ENCODE measurements at places on chromosomes 3 and 15.

GRCh38 chr15:52529940-52530339 lies 1.3 kb upstream of the MYO5A start:
- no peak for DNase-seq

DNA sequence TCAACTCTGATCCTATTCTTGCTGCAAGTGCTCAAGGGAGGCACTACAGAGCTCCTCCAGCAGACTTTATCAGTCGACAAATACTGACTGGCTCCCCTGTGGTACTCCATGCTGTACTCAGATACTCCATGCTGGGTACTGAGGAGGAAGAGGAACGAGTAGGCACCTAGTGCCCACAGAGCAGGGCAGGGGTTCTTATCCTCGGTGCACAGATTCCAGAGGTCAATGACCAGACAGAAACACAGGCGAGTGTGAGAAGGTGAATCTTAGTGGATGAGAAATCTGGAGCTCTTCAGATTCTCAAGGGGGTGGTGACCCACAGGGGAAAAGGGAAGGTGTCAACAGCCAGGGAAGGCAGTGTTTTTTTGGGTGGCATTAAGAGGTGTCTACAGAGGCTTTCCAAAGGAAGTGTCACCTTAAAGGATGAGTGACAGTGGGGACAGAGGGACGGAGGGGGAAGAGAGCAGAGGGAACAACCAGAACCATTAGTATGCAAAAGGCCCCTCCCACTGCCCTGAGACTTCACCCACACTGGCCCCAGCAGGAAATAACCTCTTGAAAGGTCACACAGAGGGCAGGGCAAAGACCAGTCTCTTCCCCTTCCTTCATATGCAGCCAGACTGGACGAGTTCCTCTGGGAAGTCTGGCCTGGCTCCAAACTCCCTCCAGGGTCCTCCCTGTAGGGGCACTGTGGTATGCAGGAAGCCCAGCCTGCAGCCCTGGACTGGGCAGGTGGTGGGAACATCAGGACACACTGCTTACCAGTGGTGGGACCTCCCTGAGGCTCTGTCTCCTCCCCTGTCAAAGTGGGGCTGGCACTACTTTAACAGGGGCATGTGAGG lies 27.5 kb downstream of the CCDC12 start:
- DNase-seq: no peak

GRCh38 chr3:120763601-120764000 lies 21.1 kb downstream of the GTF2E1 start:
- no peak for DNase-seq

- DNase-seq: no peak
These were observed 70.7 kb downstream of the SSR3 start for GRCh38 chr3:156483961-156484787.

- no peak for DNase-seq
These were observed 262.6 kb upstream of the TPM1 start for GRCh38 chr15:62779899-62780298.

GRCh38 chr15:65695081-65695480 lies 73.3 kb downstream of the SLC24A1 start:
- DNase-seq: no peak

DNA sequence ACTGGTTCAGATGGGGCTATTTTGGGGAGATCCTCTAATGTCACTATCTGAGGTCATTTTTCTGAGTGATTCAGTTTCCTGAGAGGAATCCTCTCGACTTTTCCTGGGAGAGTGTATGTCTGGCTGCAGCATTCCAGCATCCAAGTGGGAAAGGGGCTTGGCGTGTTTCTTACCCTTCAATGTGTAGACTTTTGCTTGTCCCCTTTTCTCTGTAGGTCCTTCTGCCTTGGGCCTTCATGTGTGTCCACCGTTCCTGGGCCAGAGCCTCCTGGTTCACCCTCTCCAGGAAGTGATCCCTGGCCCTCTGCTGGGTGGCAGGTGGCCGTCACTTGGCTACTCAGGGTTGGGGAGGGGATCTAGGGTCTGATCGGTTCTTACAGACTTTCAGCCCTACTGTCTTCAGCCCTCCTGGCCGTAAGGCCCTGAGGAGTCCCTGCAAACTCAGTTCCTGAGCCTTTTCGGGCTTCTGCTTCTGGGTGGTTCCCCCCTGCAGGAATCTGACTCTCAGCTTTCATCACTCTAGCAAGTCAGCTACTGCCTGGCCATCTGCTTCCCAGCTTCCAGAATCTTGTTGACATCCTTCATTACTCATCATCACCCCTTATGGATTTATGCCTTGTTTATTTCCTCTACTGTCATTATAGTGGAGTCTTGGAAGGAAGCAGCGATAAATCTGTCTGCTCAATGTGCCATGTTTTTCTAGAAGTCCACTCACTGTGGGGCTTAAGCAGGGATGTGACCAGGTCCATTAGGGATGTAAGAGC lies 36.5 kb downstream of the GOLGA6L10 start:
- DNase-seq: no peak

DNA sequence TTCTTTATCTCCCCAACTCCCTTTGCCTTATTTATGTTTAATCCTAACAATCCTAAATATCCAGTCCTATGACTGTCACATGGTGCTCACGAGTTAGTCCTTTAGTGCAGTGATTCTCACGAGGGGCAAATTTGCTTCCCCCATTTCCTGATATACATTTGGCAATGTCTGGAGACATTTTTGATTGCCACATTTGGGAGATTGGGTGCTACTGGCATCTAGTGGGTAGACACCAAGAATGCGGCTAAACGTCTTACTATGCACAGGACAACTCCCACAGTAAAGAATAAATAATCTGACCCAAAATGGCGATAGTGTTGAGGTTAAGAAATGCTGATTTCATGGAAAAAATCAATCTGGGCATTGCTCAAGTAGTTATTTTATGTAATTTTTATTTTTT lies 466.5 kb downstream of the ROBO2 start:
- DNase-seq: no peak

DNA sequence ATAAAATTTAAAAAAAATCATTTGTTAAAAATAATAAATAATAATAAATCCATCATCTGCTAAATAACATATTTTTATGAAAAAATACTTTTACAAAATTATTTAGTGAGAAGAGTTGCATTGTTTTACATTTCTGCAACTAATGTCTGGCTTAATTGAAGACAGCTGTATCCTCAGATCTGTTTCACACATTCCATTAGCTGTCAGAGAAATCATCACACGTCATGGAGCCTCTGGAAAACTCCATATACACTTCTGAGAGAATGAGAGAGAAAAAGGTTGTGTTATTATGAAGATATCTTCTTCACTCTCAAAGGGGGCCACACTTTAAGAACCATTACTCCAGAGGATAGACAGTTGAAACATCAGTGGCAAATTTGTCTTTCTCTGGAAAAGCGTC lies 40.8 kb downstream of the CMSS1 start:
- no peak for DNase-seq

- DNase-seq: no peak
These were observed 81.9 kb downstream of the PPARG start for GRCh38 chr3:12370758-12371157.

DNA sequence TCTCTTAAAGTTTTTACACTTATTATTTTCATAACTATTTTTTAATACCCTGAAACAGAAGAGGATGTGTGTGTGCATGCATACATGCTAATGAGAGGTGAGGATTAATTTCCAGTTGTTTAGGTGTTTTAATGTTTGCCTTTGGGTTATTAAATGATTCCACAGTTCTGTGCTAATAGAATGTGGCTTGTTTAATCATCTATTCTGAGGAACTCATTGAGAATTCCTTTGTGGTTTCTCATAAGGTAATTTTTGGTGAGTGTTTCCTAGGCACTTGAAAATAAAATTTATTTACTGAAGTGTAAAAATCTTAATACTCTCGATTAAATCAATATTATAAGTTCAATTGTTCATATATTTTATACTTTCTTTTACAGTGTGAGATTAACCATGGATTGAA lies 38.0 kb downstream of the STAC start:
- no peak for DNase-seq

DNA sequence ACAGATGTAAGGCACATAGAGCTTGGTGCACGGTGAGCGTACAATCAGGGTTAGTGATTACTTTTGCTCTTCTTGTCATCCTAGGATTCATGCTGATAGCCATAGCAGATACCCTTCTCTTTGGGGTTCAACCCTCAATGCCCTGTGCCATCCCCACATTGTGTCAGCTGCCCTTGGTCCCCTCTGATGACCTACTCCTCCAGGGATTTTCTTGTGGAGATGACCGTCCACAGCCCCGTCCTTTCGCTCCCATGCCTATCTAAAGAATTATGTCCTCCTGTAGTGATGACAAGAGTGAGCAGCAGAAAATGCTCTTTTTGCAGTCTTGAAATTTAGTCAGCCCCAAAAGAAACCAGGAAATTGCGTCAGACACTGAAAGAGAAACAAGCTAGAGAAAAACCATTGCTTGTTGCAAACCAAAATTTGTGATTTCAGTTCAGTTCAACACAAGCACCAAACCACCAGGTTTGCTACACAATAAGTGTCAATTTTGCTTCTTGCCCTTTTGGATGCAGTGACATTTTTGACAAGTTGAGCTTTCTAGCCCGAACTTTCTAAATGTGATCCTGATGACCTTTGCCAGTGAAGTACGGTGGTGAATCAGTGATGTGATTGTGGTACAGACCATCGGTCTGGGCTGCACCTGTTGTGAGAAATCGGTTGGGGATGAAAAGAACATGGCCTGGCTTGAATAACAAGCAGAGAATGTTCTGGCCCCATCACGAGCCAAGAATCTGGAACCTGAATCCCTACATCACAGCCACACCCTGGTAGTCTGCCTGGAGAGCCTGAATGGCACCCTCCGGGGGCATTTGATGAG lies 41.3 kb downstream of the CMTM7 start:
- no peak for DNase-seq

DNA sequence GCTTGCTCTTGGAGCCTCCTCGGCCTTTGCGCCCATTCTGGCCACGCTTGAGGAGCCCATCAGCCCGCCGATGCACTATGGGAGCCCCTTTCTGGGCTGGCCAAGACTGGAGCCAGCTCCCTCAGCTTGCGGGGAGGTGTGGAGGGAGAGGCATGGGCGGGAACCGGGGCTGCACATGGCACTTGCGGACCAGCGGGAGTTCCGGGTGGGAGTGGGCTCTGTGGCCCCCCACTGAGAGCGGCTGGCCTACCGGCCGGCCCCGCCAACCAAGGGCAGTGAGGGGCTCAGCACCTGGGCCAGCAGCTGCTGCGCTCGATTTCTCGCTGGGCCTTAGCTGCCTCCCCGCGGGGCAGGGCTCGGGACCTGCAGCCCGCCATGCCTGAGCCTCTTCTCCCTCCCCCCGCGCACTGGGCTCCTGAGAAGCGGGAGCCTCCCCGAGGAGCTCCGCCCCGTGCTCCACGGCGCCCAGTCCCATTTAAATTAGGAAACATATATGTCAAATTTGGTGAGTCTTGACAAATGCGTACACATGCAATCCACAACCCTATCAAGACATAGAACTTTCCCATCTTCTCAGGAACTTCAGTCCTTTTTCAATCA lies 97.6 kb upstream of the CNTN3 start:
- no peak for DNase-seq

DNA sequence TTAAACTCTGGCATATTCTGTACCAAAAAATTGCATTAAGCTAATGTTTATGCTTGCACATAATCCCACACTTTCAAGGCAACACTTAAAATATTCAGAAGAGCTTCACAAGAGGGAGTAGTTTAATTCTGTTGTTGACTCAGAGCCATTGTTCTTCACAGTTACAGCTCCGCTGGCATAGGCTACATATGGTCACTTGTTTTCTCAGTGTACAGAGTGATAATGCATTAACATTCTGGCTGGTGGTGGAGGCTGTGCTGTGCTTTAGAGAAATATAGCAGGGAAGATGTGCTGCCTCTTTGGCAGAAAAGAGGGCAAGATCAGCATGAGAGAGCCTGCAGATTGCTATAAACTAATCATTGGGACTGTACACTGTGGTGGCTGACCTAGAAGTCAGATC lies 13.3 kb downstream of the NLGN1 start:
- DNase-seq: peak; percentile 32

DNA sequence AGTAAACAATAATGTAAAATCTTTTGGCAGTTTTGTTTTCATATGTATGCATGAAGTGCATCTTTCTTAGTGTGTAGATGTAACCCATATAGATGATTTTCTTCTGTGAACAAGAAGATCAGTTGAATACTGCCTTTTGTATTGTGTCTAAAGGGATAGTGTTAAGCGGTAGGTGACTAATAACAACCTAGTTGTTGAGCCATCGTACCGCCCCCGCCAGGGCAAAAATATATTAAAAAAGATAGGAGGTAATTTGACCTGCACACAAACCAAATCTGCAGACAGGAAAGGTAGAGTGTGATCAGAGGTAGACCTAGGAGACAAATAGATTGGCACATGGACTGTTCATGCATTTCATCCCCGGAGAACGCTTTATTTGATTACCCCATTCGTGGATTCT lies 3.3 kb upstream of the GMNC start:
- no peak for DNase-seq

- DNase-seq: peak; percentile 59
These were observed 221.6 kb downstream of the PLOD2 start for GRCh38 chr3:145939431-145939830.

DNA sequence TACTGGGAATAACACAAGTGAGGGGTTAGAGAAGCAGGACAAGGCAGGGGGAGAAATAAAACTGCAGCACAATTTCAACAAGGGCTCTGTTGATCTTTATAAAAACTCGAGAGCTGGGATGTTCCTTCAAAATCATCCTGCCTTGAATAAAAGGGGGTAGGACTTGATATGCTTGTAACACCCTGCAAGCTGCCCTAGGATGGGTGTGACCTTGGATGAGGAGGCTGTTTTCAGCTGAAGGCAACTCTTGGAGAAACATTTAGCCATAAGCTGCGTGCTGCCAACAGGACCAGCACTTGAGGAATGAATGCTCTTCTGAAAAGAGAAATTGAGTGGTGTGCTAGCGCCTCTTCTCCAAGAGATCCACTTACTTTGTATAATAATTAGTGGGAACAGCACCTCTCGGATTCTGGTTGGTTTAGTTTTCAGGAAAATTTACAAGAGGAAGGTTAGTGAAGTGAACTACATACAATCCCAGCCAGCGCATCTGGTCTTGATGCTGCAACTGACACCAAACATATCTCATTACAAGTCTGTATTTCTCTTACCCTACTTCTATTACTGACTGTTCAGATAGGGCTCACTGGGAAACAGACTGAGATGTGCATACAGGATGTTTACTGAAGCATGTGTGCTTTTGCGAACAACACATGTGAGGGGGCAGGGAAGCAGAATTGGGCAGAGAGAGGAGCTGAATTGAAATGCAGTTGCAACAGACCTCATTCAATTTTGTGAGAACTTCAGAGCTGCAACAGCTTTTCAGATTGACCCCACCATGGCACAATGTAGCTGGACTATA lies 643.0 kb upstream of the GOLIM4 start:
- DNase-seq: no peak

DNA sequence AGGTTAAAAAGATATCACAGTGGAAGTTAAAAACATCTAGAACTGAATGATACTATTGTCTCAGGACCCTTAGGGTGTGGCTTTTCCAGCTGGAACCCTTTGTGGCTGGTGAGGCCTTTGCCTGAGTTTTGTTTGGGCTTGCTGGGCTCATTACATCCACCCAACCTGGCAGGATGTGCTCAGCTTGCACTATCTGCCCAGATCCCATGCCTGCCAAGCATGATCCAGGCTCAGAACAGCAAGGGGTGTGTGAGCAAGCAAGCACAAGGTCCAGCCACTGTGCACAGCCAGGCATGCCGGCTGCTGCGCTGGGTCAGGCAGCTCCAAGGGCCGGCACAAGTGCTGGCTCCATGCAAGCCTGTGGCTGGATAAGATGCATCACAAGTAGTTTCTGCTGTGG lies 512.7 kb upstream of the CDIN1 start:
- no peak for DNase-seq
